ENCODE measurements at places on chromosomes 6 and 20.

- no peak for DNase-seq
These were observed 131.1 kb upstream of the CEP162 start for GRCh38 chr6:84358581-84358980.

DNA sequence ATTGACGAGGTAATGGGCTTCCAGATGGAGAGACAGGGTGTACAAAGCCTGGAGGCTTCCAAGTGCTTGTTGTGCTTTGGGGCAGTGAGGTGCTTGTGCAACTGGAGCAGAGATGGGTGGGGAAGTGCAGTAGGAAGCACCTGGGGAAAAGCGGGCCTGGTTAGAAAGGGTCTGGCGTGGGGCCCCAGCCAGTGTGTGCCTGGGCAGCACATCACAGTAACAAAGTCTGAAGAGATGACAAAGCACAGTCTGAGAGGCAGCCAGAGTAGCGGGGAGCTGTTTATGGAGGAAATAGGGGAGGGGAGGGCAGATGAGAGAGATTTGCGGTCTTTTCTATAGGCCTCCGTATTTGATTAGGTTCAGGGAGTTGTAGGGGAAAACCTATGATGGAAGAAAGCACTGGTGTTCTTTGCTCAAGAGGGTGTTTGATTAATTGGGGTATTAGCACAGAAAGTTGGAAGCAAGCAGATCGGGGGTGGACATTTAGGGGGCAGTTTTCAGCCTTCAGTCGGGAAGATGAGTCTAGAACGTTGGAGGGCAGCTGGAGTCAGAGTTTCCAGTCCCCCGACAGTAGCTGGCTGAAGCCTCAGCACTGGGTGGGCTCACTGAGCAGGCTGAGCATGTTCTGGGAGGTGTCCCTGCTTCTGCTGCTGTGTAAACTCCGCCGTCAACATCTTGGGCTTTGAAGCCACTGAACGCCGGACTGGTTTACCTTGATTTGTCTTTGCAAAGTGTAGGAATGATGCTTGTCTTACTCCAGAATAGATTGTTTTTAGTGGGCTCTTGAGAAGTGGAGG lies 15.5 kb upstream of the MROH8 start:
- no peak for DNase-seq

DNA sequence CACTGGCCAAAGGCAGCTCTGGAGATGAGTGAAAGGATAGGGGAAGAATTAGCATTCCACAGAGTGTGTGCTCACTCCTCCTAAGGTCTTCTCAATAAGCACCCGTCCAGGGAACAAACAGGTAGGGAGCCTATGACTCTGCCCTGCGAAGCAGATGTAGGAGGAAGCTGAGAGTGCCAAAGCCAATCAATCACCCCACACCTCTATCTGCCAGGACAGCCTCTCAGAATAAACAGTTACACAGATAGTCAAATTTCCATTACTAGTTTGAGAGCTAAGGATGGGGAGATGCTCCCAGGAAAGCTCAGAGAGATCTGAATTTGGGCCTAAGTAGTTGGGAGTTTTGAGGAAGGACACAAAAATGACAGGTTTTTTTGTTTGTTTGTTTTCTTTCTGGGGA lies 40.5 kb upstream of the SLA2 start:
- no peak for DNase-seq

DNA sequence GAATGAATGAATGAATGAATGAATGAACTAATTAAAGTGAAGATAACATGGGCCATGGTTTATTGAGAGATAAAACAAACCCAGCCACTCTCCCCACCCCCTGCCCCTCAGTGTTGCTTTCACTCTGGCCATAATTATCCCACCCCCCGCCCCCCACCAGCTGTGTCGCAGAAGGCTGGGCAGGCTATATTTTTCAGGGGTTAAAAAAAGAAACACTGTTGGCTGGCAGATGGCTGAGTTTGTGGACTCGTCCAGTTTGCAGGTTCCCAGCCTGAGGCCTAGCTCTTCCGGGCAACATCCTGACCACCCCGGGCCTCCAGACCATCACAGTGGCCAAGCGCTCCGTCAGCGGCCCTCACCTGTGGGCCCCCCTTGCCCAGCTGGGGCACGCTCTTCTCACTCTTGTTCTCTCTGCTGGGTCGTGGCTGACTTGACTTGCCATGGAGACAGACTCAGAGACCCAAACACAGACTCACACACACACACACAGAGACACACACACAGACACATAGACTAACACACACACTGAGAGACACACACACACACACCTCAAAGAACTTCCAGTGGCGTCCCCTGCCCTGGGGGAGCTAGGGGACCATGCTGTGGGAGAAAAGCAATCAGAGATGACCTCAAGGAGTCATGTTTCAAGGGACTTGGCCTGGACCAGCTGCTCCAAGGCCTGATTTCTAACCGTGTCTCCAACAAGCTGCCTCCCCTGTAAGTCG lies 2.2 kb upstream of the GRM4 start:
- no peak for DNase-seq

- no peak for DNase-seq
These were observed 60.2 kb upstream of the NEDD9 start for GRCh38 chr6:11292594-11293236.

GRCh38 chr20:46305331-46305972 lies 2.8 kb downstream of the CDH22 start:
- DNase-seq = no peak

- DNase-seq = no peak
These were observed 212.1 kb upstream of the PHACTR1 start for GRCh38 chr6:12504325-12504966.

GRCh38 chr6:168619560-168620314 lies 178.8 kb downstream of the SMOC2 start:
- no peak for DNase-seq
